ENCODE measurements at places on chromosomes 12 and 14. TPM values are rescaled to one million over a fixed set of nuclear protein-coding genes. Genes with fewer than 3 reads are reported as not detected.
A peak's percentile ranks its signal among the peaks of the same experiment; 100 is the strongest.

DNA sequence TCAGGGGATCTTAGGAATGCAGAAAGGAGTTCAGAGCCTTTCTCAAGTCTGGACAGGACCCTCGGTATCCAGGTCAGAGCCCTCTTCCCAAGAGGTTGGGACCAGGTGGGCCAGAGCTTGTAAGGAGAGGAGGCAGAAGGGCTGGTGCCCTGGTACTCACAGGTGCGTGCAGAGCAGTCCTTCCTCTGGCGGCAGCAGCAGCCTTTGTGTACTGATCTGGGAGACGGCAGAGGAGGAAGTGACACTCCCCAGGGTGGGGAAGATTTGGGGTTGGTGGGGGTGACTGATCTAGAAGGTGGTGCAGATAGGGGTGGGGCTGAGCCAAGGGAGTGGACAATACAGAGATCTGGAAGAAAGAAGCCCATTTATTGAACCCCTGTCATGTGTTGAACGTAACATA is at the start of gene ITGB7:
Gene ITGB7 (minus strand): TSS at position 210 of the 400 bp plus-strand sequence. CDS start 6,808 bp downstream, outside the sequence.
- peak; percentile 11 for DNase-seq

GRCh38 chr12:42099433-42099832 is 45.2 kb downstream of the GXYLT1 start:
- DNase-seq, result no peak

DNA sequence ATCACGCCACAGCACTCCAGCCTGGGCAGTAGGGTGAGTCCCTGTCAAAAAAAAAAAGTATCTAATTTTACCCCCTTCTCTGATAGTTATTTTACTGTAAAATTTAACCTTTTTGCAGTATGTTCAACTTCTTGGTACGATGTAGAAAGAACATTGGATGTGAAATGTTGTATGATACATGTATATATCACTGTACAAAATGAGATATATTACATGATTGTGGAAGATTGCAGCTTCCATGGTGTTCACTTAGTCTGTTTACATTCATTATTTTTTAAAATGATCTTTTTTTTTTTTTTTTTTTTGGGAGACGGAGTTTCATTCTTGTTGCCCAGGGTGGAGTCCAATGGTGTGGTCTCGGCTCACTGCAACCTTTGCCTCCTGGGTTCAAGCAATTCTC is 9.0 kb downstream of the SP1 start:
- no peak for DNase-seq

- no peak for DNase-seq
Measured at GRCh38 chr12:40314927-40315326, 90.1 kb downstream of the LRRK2 start.

DNA sequence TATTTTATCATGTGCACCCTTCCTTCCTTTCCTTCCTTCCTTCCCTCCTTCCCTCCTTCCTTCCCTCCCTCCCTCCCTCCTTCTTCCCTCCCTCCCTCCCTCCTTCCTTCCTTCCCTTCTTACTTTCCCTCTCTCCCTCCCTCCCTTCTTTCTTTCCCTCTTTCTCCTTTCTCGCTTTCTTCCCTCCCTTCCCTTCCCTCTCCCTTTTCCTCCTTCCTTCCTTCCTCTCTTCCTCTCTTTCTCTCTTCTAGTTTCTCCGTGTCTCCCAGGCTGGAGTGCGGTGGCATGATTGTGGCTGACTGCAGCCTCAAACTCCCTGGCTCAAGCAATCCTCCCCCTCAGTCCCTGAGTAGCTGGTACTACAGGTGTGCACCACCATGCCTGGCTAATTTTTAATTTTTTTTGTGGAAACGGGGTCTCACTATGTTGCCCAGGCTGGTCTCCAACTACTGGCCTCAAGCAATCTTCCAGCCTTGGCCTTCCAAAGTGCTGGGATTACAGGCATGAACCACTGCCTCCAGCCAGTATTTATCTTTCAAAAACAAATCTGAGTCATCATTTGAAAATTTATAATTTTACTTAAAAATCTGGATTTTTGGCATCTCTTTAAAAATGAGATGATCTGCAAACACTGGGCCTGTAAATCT is 7.8 kb downstream of the C1RL start:
- DNase-seq, result no peak

GRCh38 chr14:88986146-88986841 is 161.8 kb downstream of the TTC8 start:
- DNase-seq, result no peak

DNA sequence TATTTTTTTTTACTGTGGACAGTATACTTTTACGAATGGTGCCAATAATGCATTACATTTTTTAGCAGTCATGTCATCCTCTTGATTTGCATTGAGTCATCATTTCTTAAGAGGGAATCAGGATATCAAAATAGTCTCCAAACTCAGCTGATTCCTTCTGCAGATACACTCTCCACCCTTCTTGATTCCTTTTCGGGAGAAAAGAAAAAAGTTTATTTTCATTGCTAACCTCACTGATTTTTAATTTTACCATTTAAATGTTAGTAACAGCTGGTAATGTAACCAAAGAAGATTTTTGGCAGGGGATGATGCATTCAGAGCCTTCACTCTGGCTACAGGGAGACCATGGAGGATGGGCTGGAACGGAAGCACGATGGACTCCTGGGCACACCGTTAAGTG is 47.5 kb downstream of the MRPL42 start:
- DNase-seq, result no peak

GRCh38 chr12:25695574-25695973 is 142.5 kb upstream of the LMNTD1 start:
- no peak for DNase-seq

GRCh38 chr12:125310461-125310860 is 245.2 kb downstream of the AACS start:
- DNase-seq, result no peak

The PRB2 gene
- not detected for total RNA-seq

The KITLG gene
- total RNA-seq, result 10.7 TPM

The DLST gene
- total RNA-seq, result 106 TPM

The DPY19L2 gene
- total RNA-seq, result 10.8 TPM
